ENCODE measurements at places on chromosomes 1 and 21. TPM values are rescaled to one million over a fixed set of nuclear protein-coding genes. Genes with fewer than 3 reads are reported as not detected.

MYOG gene
- not detected for total RNA-seq

SLC6A17 gene
- 0.15 TPM for total RNA-seq

GJA4 gene
- 1.4 TPM for total RNA-seq

ZBTB48 gene
- total RNA-seq: 9.5 TPM

SORT1 gene
- total RNA-seq: 4.6 TPM

CACHD1 gene
- total RNA-seq: 8.5 TPM

CFAP74 gene
- total RNA-seq: not detected

RNU1-4 gene
- total RNA-seq: under 0.01 TPM

CTPS1 gene
- 15.2 TPM for total RNA-seq

WNT9A gene
- total RNA-seq: not detected

FCGR1A gene
- not detected for total RNA-seq

BTBD8 gene
- total RNA-seq: 2.1 TPM

ARHGEF16 gene
- not detected for total RNA-seq

MYCL gene
- not detected for total RNA-seq

OR2T11 gene
- not detected for total RNA-seq

RXFP4 gene
- total RNA-seq: not detected
